Aorta (tissue), 5 donors: ENCODE measurements at places on chromosomes 7 and 10.
A peak's percentile ranks its signal among the peaks of the same experiment; 100 is the strongest.

GRCh38 chr10:92729886-92730285 lies 40.1 kb downstream of the HHEX start:
- no peaks in the 10 kb centered on the region for H3K36me3 ChIP-seq
- no peaks in the 10 kb centered on the region for H3K4me1 ChIP-seq
- H3K4me3 ChIP-seq: no peak overlapping the region
- no peak for DNase-seq
- H3K27ac ChIP-seq: no peak overlapping the region

DNA sequence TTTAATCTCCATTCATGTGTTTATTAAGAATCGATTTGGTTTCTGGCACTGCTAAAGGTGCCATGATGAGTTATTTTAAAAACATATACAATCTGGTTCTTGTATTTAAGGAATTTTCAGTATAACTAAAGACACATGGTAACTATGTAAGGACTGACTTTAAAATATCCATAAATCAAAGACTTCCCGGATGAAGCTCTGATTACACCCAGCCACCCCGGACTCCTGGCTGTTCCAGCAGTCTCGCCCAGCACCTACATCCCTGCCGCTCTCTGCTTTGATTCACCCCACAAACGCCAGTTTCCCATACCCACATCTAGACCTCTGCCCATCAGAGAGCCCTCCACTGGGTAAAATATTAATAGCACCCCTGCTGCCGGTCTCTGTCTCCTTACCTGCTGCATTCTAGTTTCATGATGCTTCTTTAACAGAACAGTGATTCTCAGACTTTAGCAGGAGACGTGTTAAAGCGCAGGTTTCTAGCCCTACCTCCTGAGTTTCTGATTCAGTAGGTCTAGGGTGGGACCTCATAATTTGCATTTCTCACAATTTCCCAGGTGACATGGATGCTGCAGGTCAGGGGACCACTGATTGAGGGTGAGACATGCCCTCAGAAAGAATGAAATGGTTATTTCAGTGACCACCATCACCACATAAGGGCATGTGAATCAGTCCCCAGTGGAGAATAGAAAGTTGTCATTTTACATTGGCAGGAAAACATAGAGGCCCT lies 185.7 kb downstream of the KIAA1217 start:
- no peak overlapping the region for H3K4me3 ChIP-seq
- H3K27me3 ChIP-seq: no peaks in the 10 kb centered on the region
- no peaks in the 10 kb centered on the region for H3K4me1 ChIP-seq
- no peaks in the 10 kb centered on the region for H3K36me3 ChIP-seq
- no peak for DNase-seq

- H3K36me3 ChIP-seq: no peaks in the 10 kb centered on the region
- no peak overlapping the region for H3K4me3 ChIP-seq
- no peak for DNase-seq
- H3K4me1 ChIP-seq: no peaks in the 10 kb centered on the region
- H3K27me3 ChIP-seq: no peaks in the 10 kb centered on the region
Measured at GRCh38 chr7:133053321-133053891, 28.5 kb downstream of the CHCHD3 start.

- no peak overlapping the region for H3K4me3 ChIP-seq
- H3K4me1 ChIP-seq: no peaks in the 10 kb centered on the region
- no peaks in the 10 kb centered on the region for H3K36me3 ChIP-seq
- no peak for DNase-seq
- H3K27me3 ChIP-seq: no peaks in the 10 kb centered on the region
- no peak overlapping the region for H3K27ac ChIP-seq
Measured at GRCh38 chr7:33934391-33934790, 29.1 kb downstream of the BMPER start.

- no peak overlapping the region for H3K27ac ChIP-seq
- H3K4me1 ChIP-seq: no peaks in the 10 kb centered on the region
- H3K27me3 ChIP-seq: no peaks in the 10 kb centered on the region
Measured at GRCh38 chr10:688312-689120, 952 bp downstream of the DIP2C start.

DNA sequence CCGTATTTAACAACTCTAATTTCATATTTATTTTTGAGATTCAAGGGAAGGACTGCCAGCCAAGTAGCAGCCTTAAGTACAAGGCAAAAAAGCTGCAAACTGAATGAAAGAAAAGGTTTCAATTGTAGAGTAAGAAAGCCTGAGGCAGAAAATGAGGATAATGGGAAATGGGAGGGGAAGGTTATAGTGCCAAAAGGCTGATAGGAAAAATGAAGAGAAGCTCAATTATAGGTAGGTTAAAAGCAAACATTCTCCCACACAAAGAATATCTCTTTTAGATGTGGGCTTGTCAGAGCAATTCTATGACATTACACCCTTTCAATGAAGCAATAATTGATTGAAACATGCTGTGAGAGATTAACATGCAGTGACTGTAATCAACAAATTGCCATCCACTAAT lies 175.3 kb downstream of the RAPGEF5 start:
- no peak for DNase-seq
- H3K27me3 ChIP-seq: no peaks in the 10 kb centered on the region
- H3K4me3 ChIP-seq: no peak overlapping the region
- H3K4me1 ChIP-seq: no peaks in the 10 kb centered on the region

DNA sequence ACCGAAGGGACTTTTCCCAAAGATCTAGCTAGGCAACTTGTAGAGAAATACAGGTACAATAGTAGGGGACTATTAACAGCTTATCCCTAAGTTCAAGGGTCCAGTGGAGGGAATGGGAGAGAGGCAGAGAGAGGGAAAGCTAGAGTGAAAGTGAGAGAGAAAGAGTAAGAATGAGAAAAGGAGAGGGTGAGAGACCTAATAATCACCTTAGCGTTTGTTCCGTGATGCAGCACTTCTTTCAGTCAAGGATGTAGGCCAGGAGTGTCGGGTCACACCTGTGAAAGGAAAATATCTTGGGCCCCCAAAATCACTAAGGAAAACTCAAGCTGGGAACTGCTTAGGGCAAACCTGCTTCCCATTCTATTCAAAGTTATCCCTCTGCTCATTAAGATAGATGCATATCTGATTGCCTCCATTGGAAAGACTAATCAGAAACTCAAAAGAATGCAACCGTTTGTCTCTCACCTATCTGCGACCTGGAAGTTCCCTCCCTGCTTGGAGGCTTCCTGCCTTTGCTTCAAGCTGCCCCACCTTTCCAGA lies 75.2 kb downstream of the ST8SIA6 start:
- no peak for DNase-seq
- H3K27ac ChIP-seq: no peak overlapping the region
- H3K27me3 ChIP-seq: no peaks in the 10 kb centered on the region
- no peaks in the 10 kb centered on the region for H3K4me1 ChIP-seq

DNA sequence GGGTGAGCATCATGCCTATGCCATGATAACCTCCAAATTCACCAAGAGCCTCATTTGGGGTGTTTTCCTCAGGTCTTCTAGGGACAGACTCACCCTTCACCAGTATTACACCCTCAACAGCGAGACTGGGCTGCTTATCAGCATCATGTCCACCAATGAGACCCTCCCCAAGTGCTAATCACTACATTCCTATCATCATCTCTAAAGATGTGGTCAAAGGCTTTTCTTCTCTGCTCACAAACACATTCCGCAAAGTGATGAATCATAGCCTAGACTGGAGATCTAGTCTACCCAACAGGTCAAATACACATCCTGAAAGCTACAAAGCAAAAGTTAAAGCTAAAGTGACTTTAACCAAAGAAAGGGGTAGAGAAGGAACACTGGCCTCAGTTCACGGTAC lies 75.3 kb upstream of the C7orf33 start:
- no peak for DNase-seq
- H3K27ac ChIP-seq: no peak overlapping the region
- no peaks in the 10 kb centered on the region for H3K4me1 ChIP-seq
- no peaks in the 10 kb centered on the region for H3K27me3 ChIP-seq

GRCh38 chr10:91127341-91128082 lies 93.0 kb upstream of the PCGF5 start:
- DNase-seq: no peak

DNA sequence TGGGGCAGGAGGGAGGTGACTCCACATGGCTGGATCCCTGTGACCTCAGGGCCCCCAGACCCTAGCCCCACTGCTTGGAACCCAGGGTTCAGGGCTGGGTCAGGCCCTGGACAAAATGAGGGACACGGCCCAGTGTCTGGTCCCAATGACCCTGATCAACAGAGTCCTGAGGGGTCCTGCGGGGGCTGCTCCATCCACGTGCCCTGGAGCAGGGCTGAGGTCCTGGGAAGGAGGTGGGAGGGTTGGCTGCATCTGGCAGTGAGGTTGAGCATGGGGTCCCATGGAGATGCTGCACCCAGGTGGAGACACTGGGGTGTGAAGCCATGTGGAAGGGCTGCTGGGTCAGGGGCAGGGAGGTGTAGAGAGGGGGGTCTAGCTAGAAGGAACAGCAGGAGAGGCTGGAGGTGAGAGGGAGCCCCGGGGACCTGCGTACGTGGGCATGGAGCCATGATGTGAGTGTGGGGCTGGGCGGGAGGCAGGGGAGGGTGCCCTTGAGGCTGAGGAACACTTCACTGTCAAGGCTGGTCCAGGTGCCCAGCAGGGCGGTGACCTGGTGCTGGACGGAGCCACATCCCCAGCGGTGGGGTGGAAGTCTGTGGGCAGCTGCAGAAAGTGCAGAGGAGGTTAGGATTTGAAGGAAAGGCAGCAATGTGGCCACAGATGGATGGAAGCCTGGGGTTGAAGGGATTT lies 604 bp downstream of the SCART1 start:
- no peaks in the 10 kb centered on the region for H3K4me1 ChIP-seq
- no peaks in the 10 kb centered on the region for H3K27me3 ChIP-seq
- H3K4me3 ChIP-seq: no peak overlapping the region
- no peaks in the 10 kb centered on the region for H3K36me3 ChIP-seq

DNA sequence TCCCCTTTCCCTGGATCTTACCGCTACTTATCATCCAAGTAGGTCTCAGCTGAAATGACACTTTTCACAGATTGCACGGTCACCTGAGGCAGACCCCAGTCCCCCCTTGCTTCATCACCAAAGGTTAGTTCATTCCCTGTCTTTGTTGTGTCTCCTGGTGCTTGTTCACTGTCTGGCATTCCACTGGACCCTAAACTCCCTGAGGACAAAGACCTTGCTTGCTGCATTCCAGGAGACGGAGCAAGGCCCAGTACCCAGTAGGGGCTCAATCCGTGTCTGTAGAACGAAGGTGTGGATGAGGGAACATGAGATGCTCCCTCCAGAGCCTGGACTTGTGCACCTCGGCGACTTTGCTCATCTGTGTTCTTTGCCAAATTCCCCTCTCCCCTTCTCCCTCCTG lies 160.0 kb downstream of the RAB11FIP2 start:
- H3K4me3 ChIP-seq: no peak overlapping the region
- no peak for DNase-seq
- H3K4me1 ChIP-seq: no peaks in the 10 kb centered on the region
- H3K27me3 ChIP-seq: no peaks in the 10 kb centered on the region
- no peaks in the 10 kb centered on the region for H3K36me3 ChIP-seq

- H3K27me3 ChIP-seq: no peaks in the 10 kb centered on the region
- H3K36me3 ChIP-seq: no peaks in the 10 kb centered on the region
- H3K4me1 ChIP-seq: no peaks in the 10 kb centered on the region
Measured at GRCh38 chr10:19041171-19041570, 7.4 kb upstream of the MALRD1 start.

DNA sequence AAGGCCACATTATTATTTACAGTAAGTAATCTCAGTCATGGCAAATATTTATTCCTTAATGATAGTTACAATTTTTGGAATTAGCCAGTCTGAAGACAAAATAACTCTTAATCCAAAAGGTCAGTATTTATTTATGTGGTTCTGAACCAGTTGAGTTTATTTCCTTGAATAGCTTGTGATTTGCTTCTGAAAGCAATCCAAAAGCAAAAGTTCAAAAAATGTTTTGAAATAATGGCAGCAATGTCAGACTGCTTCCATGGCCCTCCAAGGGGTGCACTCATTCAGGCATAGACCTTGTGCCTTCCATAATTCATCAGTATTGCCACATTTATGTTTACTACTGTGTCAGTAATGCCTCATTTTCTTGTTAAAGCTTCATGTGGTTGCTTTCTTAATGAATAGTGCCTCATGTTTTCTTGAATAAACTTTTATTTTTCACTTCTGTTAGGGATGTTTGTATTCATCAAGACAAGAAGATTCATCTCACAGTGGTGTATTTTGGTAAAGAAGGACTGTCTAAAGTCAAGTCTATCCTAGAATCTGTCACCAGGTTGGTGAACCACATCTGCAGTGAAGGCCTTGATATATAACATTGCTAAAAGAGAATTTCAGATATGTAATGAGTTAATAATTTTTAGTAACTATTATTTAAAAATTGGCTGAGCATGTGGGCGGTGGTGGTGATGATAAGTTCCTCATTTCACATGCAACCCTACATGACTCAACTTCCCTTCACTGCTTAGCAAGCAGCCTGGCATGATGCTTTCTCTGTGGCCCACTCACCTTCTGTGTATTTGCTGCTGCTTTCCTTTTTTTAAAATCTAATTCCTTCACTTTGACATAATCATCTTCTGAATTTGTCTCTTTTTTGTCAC lies 22.0 kb downstream of the CSGALNACT2 start:
- DNase-seq: no peak
- H3K27me3 ChIP-seq: no peaks in the 10 kb centered on the region
- H3K4me1 ChIP-seq: no peaks in the 10 kb centered on the region
- H3K27ac ChIP-seq: no peak overlapping the region

- H3K4me1 ChIP-seq: peaks cover 3% of the 10 kb centered on the region
- H3K27me3 ChIP-seq: no peaks in the 10 kb centered on the region
- DNase-seq: no peak
- H3K4me3 ChIP-seq: peak overlapping the region; percentile 91
- H3K27ac ChIP-seq: peak overlapping the region; percentile 64
- no peaks in the 10 kb centered on the region for H3K36me3 ChIP-seq
Measured at GRCh38 chr10:88989824-88990383, 694 bp upstream of the FAS start.

GRCh38 chr10:26486990-26487850 lies 49.1 kb downstream of the APBB1IP start:
- no peaks in the 10 kb centered on the region for H3K4me1 ChIP-seq
- no peak overlapping the region for H3K27ac ChIP-seq
- H3K27me3 ChIP-seq: no peaks in the 10 kb centered on the region
- DNase-seq: peak; percentile 57
- no peaks in the 10 kb centered on the region for H3K36me3 ChIP-seq
- H3K4me3 ChIP-seq: no peak overlapping the region

DNA sequence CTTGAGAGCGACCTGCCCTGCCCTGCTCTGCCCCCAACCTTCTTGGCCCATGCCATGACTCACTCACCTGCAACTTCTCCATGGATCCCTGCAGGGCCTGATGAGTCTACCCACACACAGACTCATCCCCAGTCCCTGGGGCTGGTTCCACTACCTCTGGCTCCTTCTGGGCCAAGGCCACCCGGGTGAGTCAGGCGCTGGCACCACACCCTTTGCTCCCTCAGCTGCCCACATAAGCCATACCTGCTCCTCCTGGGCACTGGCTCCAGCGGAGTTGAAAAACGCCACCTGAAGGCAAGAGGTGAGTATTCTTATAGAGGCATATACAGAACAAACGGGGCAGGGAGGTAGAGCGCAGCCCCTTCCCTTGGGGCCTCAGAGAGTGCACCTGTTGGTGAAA lies 16.2 kb upstream of the MTPAP start:
- no peak overlapping the region for H3K4me3 ChIP-seq
- H3K36me3 ChIP-seq: no peaks in the 10 kb centered on the region
- H3K27me3 ChIP-seq: no peaks in the 10 kb centered on the region
- no peaks in the 10 kb centered on the region for H3K4me1 ChIP-seq
- H3K27ac ChIP-seq: no peak overlapping the region
